T-cell (primary cell): ENCODE measurements at places on chromosomes 2 and 18.
A peak's percentile ranks its signal among the peaks of the same experiment; 100 is the strongest.

GRCh38 chr2:25197336-25198208 is 29.2 kb upstream of the POMC start:
- H3K27me3 ChIP-seq, result no peaks in the 10 kb centered on the region
- DNase-seq, result no peak
- no peak overlapping the region for H3K4me3 ChIP-seq

GRCh38 chr18:49813069-49813318 is 339 bp downstream of the ACAA2 start:
- peak overlapping the region; percentile 91 for H3K4me3 ChIP-seq
- H3K36me3 ChIP-seq, result no peaks in the 10 kb centered on the region
- DNase-seq, result no peak
- H3K27me3 ChIP-seq, result no peaks in the 10 kb centered on the region
- H3K27ac ChIP-seq, result peak overlapping the region; percentile 92

- DNase-seq, result no peak
- no peaks in the 10 kb centered on the region for H3K36me3 ChIP-seq
- peaks cover 64% of the 10 kb centered on the region for H3K4me1 ChIP-seq
- H3K27me3 ChIP-seq, result no peaks in the 10 kb centered on the region
Observed at GRCh38 chr18:48927286-48928080, 23.3 kb downstream of the SMAD7 start.

DNA sequence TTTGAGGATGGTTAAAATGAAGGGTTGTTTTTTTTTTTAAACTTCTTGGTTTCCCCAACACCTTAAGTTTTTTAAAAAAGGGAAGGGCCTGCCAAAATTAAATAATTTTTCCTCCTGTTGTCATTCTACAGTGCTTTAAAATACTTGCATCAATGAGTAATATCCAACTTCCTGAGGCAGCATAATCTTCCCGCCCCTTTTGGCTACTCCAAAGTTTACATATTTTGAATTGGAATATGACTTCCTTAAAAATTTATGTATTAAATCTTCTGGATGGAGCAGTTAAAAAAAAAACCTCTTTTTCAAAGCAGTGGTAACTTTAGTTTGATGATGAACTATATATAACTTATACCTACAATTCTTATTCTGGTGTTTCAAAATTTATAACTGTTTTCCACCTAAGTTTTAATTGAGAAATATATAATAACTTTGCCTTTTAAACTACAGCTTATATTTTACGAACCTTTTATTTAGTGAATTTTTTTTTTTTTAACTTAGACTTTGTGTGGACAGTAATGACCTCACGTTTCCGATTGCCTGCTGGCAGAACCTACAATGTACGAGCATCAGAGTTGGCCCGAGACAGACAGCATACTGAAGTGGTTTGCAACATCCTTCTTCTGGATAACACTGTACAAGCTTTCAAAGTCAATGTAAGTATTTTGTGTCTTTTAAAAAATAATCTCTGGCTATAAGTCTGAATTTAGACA is 49.8 kb downstream of the PTPN4 start:
- DNase-seq, result no peak
- no peak overlapping the region for H3K4me3 ChIP-seq
- no peaks in the 10 kb centered on the region for H3K4me1 ChIP-seq

DNA sequence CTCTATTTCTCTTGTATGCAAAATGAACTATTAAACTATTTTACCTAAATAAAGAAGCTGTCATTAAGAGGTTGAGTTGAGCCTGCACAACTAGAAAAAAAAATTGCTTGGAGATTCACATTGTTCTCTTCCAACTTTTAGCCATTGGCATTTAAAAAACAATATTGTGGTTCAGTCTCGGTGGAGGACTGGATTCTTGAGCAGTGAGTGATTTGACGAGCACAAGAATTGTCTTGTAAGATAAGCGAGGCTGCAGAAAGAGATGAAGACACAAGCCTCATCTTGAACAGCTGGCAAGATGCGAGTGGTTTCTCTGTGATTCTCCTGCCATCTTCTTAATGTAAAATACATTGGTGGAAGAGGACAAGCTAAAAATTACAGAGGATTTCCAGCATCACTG is 67.0 kb downstream of the GALR1 start:
- H3K36me3 ChIP-seq, result no peaks in the 10 kb centered on the region
- no peak for DNase-seq
- H3K27ac ChIP-seq, result no peak overlapping the region
- H3K4me3 ChIP-seq, result no peak overlapping the region
- H3K4me1 ChIP-seq, result no peaks in the 10 kb centered on the region
- peaks cover 2% of the 10 kb centered on the region for H3K27me3 ChIP-seq
